ENCODE measurements at places on chromosomes 3 and 15.

DNA sequence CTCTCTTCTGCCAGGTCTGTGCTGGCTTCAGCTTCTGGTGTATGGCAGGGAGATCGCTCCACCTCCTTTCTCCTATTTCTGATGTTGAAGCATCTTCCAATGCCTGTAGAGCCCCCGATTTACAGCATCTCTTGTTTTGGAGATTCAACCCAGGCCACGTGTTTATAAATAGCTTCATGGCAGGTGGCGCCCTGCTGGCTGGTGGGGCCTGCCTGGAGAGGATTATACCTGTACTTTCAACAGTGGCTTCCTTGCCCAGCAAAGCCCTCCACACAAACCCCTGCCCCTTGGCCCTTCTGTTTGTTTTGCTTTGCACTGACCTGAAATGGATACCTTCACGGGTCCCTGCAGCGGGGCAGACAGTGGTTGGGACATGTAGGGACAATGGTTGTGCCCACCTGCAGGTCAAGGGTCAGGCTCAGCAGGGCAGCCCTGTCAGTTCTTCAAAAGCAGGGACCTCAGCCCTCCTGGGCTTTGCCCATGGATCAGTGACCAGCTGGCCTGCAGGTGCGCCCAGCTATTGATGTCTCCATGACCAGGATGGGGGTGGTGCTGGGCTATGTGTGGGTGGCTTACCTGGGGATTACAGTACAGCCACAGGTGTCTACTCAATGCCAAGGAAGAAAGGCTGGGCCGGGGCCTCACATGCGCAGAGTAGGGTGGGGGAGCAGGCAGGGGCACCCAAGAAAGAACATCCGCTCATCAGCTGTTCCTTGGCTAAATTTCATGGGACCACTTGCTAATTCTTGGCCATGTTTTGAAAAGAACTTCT, 112.7 kb upstream of the PRR23C start:
- DNase-seq = no peak

DNA sequence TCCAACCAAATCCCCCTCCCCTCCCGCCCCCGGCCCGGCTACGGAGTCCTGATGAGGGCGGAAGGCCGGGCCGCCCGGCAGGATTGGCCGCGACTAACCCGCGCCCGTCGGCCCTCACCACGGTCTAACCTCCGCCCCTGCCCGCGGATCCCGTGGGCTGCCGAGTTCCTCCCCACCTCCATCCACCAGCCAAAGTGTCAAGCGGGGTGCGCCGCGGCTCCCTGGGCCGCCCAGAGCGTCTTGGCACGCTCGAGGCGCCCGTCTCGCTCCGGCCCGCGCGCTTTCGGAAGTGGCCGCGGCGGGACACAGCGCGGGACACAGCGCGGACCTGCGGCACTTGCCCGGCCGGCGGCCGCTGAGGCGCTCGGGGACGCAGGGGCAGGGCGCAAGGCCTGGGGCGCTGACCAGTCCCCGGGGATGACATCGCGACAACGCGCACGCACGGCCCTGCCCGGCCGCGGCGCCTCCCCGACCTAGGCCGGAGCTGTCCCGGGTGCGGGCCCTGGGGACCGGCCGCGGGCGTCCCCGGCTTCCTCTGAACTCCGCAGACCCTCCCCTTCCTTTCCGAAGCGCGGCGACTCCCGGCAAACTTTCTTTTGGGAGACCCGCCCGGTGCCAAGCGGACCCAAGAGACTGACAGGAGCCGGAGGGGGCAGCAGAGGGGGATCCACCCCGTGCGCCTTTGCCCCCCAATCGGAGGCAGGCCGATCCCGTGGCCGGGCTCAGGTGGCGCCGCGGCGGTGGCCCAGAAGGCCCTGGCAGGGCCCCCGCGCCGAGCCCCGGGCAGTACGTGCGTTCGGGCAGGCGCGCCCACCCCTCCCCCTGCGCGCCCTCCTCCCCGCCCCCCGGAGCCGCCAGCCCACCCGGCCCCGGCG, 112.8 kb upstream of the ICE2 start:
- DNase-seq = no peak

- DNase-seq = no peak
Observed at GRCh38 chr3:129404610-129405009, 23.8 kb downstream of the EFCAB12 start.

DNA sequence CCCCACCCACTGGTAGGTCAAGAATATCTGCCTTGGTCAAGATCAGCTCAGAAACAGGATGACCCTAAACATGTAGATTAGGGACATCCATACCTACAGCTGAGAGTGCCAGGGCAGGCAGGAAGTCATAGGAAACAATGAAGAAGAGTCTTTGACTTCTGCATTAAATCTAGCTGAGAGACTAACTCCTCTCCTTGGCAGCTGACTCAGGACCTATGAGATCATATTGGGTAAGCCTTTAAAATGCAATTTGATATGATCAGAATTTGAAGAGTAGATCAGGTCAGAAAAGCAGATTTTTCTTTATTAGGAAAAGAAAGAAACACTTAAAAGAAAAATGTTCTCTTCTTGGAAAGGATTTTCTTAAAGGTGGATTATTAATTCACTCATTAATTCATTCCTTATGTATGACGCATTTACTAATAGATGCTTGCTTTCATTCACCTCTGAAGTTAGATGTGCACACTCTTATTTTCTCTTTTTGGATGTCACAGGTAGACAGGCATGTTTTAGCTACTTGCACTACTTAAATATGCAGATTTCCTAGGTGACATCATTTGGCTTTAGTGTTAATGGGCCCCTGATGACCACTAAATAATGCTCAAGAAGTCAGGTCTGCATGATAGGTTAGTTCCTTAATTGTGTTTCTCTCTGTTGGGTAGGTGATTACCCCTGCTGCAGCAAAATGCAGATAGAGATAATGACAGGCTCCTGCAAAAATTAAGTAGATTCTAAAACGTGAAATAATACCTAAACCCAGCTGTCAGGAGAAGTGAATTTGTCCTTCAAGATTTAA, 35.7 kb upstream of the GSK3B start:
- DNase-seq = peak; percentile 9

GRCh38 chr15:59401824-59402569, 29.3 kb upstream of the MYO1E start:
- no peak for DNase-seq

DNA sequence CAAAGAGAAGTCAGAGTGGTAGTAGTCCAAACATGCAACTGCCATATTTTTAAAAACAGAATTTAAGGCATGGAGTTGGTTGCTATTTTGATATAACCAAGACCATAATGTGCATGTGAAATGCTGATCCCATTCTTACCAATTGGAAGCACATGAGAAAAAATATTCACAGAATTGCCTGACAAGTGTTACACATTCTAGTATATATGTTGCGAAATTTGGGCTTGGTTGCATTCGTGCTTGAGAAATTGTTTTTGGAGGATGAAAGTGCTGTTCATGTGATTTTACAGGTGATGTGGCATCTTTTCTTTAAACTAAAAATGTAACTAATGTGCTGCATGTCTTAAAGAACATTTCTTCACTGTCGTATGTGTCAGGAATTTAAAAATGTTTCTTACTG, 199.7 kb downstream of the CHL1 start:
- DNase-seq = no peak

- DNase-seq = peak; percentile 47
Observed at GRCh38 chr15:92714077-92714476, 58.5 kb upstream of the FAM174B start.

GRCh38 chr15:69524296-69524695, 71.7 kb downstream of the RPLP1 start:
- no peak for DNase-seq

- no peak for DNase-seq
Observed at GRCh38 chr15:70164156-70164900, 66.6 kb upstream of the TLE3 start.

- DNase-seq = no peak
Observed at GRCh38 chr15:30990036-30990435, 1.4 kb downstream of the MTMR10 start.

DNA sequence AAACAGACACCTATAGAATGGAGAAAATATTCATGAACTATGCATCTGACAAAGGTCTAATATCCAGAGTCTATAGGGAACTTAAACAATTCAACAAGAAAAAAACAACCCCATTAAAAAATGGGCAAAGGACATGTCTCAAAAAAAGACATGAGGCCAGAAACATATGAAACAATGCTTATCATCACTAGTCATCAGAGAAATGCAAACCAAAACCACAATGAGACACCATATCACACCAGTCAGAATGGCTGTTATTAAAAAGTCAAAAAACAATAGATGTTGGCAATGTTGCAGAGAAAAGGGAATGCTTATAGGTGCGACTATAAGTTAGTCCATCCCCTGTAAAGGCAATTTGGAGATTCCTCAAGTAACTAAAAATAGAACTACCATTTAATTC, 11.4 kb upstream of the HDGFL3 start:
- DNase-seq = no peak
